ENCODE measurements at places on chromosomes 4 and X. TPM values are rescaled to one million over a fixed set of nuclear protein-coding genes. Genes with fewer than 3 reads are reported as not detected.

DNA sequence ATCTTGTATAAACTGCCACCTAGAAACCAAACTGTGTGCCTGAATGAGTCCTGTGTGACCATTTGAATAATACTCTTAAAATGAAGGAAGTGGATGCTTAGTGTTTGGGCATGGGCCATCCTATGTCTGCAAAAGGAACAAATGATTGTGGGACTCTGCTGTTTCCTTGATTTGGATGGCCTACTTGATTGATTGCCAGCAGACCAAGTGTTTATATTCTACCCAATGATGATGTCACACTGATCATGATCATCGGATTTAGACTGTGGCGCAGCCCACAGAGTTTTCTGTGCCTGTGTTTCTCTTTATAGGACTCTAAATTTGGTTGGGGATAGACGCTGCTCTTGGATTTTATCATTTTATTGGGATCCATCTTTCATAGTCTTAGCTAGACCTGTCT lies 4.4 kb downstream of the SEPTIN11 start:
- no peak for DNase-seq

DNA sequence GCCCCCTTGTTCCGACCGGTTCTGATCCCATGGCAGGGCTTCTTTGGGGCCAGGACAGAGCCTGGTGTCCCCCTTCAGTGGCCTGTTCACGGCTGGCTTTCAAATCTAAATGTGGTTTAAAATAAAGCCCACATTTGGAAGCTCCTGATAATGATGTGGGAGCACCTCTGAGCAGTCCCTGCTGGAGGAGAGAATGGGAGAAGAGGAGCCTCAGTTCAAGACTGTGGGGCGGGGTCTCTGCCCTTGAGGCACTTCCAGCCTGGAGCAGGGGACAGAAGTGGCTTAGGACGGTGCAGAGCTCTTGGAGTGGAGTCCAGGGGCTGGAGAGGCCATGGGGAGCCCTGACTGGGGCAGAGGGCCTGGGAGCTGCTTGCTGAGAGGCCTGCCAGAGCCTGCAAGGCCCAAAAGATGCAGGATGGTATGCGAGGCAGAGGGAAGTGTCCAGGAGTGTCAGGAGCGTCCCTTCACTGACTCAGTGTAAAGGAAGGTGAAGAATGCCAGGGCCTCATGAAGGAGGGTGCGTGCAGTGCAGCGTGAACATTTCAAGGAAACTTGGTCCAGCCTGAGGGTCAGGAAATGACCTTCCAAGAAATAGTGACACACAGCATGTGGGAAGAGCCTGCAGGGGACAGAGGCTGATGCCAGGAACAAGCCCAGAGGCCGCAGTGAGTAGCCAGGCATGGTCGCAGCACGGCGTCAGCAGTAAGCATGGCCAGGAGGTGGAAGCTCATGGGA lies 21.1 kb upstream of the TADA2B start:
- peak; percentile 60 for DNase-seq

GRCh38 chr4:114277690-114278089 lies 298.2 kb upstream of the ARSJ start:
- peak; percentile 35 for DNase-seq

GRCh38 chr4:156293657-156294297 lies 340.1 kb upstream of the CTSO start:
- peak; percentile 53 for DNase-seq

- no peak for DNase-seq
Measured at GRCh38 chr4:105838082-105838481, 57.2 kb upstream of the NPNT start.

GRCh38 chrX:104659005-104659744 lies 93.2 kb downstream of the IL1RAPL2 start:
- no peak for DNase-seq

DNA sequence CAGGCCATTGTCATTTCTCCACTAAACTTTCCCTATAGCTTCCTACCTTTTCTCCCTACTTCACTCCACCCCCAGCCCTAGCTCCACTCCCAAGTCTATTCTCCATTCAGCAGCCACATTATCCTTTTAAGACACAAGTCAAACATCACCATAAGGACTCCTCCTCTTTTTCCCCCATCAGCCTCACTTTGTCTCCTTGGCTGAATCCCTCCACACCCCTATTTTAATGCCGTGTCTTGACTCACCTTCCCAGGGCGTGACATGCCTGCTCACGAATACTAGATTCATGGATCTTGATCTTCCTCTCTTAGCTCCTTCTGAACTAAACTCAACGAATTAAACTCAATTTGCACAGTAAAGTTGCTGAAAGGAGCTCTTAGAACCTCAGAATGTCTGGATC lies 281.9 kb downstream of the PTTG2 start:
- peak; percentile 23 for DNase-seq

- no peak for DNase-seq
Measured at GRCh38 chrX:115360220-115360781, 70.8 kb downstream of the LUZP4 start.

DNA sequence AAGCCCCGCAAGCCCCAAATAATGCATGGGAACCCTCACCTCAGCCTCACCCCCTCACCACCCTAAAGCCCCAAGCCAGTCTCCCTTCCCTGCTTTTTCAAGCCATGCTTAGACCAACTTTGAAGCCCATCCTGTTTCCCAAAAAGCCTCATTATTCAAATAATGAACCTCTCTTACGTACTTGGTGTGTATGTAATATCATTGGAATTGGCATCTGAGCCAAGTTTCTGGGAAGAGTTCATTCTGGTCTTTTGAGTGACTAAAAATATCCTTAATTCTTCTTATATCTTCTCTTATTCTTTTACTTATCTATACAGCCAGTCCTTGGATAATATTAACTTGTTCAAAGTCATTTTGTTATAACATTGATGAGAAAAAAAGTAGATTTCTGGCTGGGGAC lies 875.8 kb upstream of the SLIT2 start:
- no peak for DNase-seq

- DNase-seq: no peak
Measured at GRCh38 chr4:173195109-173195508, 26.5 kb downstream of the GALNT7 start.

GRCh38 chr4:187307131-187307530 lies 583.5 kb upstream of the FAT1 start:
- peak; percentile 87 for DNase-seq

DNA sequence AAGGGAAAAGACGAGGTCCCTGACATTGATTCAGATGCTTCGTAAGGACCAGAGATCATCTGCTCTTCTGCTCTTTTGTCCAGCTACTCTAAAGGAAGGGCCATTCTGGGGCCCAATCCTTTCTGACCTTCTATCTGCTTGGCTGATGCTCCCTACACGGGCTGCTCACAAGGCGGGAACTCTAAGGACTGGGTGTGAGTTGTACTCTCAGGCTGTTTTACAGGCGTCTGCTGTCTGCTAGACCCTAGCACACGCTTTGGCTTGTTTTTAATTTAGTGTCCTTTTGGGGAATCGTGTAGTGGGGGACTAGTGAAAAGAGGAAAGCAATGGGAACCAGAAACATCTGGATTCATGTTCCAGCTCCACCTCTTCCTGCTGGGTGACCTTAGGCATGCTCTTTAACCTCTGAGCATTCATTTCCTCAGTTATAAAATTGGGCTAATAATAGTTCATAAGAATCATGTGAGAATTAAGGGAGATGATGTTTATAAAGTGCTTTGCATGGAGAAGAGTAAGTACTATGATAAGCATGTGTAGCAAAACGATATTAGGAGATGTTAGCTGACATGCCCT lies 53.1 kb downstream of the CASP3 start:
- DNase-seq: no peak

GRCh38 chr4:53463340-53463739 lies 85.9 kb downstream of the FIP1L1 start:
- DNase-seq: no peak

- DNase-seq: no peak
Measured at GRCh38 chr4:1776521-1777161, 16.5 kb upstream of the FGFR3 start.

GRCh38 chr4:128232719-128233118 lies 54.9 kb downstream of the PGRMC2 start:
- DNase-seq: no peak

DNA sequence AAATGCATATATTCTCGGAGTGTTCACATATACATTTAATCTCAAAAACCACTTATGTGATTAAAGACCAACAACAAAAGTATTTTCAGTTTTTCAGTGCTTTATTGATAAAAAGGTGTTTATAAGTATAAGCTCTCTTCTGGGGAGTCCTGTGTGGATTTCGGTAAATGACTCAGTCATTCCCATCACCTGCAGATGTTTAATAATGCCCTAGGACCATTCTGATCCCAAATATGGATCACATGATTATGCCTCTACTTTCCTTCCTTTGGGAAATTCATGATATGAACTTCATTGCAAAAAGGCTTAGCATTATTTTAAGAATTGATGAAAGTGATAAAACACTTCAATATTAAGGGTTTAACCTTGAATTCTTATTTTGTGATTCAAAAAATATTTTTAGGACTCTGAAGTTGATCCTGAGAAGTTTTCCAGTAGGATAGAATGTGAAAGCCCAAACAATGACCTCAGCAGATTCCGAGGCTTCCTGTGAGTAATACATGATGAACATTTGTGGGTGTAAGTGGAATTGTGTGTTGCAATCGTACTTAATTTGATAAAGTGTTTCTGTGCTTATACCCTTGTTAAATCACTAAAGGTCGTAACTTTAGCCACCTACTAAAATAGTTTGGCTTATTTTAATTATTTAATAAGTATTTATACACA lies 40.2 kb downstream of the ATP10D start:
- peak; percentile 89 for DNase-seq

DNA sequence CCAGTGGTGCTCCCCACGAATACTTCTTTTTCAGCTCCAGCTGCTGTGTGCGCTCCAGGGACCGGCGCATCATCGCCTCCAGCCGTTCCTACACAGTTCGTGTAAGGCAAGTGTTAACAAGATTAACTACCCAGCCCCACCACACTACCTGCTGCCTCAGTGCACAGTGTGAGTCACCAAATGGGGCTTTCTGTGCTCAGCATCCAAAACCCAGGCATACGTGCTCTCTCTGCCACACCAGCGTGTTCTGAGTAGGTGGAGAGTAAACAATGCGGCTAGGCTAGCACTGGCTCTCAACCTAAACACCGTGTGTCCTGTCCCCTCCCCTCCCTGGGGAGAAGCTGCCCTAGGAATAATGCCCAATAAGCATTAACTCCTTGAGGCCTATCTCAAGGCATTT lies 60.0 kb downstream of the MAP7D2 start:
- peak; percentile 68 for DNase-seq

- DNase-seq: peak; percentile 30
Measured at GRCh38 chr4:80069837-80070731, 2.9 kb downstream of the ANTXR2 start.

- no peak for DNase-seq
Measured at GRCh38 chrX:134797390-134797700, 139.1 kb upstream of the PLAC1 start.

GRCh38 chr4:57373991-57374390 lies 263.8 kb upstream of the IGFBP7 start:
- no peak for DNase-seq

GRCh38 chr4:88600176-88600838 lies 8.0 kb downstream of the HERC3 start:
- DNase-seq: peak; percentile 92

DNA sequence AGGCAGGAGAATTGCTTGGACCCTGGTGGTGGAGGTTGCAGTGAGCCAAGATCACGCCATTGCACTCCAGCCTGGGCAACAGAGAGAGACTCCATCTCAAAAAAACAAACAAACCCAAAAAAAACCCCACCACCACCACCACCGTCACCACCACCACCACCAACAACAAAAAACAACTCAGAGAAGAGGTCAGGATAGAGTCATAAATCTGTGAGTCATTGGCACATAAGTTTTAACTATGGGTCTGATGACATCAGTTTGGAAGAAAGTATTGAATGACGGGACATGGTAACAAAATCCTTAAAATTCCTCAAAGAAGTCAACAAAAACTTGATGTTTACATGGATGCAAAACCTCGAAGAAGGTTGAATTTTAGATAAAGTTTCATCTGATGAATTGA lies 288.0 kb upstream of the SFRP2 start:
- DNase-seq: no peak

- no peak for DNase-seq
Measured at GRCh38 chr4:177673985-177674489, 231.8 kb upstream of the AGA start.

GRCh38 chr4:47705326-47705981 lies 132.4 kb downstream of the CORIN start:
- DNase-seq: no peak

GRCh38 chr4:60683973-60684372 lies 516.2 kb upstream of the ADGRL3 start:
- DNase-seq: peak; percentile 55

- DNase-seq: peak; percentile 9
Measured at GRCh38 chr4:122003335-122003734, 51.5 kb upstream of the TRPC3 start.

- DNase-seq: no peak
Measured at GRCh38 chr4:77159806-77160205, 2.8 kb downstream of the CCNG2 start.

GRCh38 chr4:183504930-183505610 lies at the start of gene ING2:
TSS of gene ING2 (plus strand) at chr4:183505058. CDS start at chr4:183505196, 138 bp downstream.
- DNase-seq: peak; percentile 58

- no peak for DNase-seq
Measured at GRCh38 chr4:104489731-104490095, 5.0 kb downstream of the CXXC4 start.

Gene ZMAT1
- total RNA-seq: not detected

Gene CCDC149
- total RNA-seq: 3.3 TPM

Gene TRIM75
- not detected for total RNA-seq

Gene TMEM255A
- 0.07 TPM for total RNA-seq

Gene RAI2
- not detected for total RNA-seq

Gene MAGEA2B
- total RNA-seq: not detected

Gene PLP1
- total RNA-seq: not detected

Gene NRK
- total RNA-seq: 5.9 TPM

Gene PPM1K
- total RNA-seq: 11.3 TPM

Gene EMD
- total RNA-seq: 48.5 TPM

Gene SLC6A8
- 43.4 TPM for total RNA-seq

Gene GUCY1B1
- 0.32 TPM for total RNA-seq

Gene CRMP1
- not detected for total RNA-seq

Gene CLTRN
- total RNA-seq: 0.32 TPM

Gene CFI
- not detected for total RNA-seq

Gene TASL
- not detected for total RNA-seq

Gene PRRG3
- total RNA-seq: not detected

Data from foreskin keratinocyte (primary cell).